ENCODE measurements at places on chromosomes 12 and 14. TPM values are rescaled to one million over a fixed set of nuclear protein-coding genes. Genes with fewer than 3 reads are reported as not detected.

GRCh38 chr12:53381731-53382630 is 2.0 kb downstream of the SP1 start:
- peak overlapping the region; percentile 80 for H3K4me3 ChIP-seq
- H3K36me3 ChIP-seq: peaks cover 8% of the 10 kb centered on the region
- H3K27ac ChIP-seq: peak overlapping the region; percentile 94
- peaks cover 39% of the 10 kb centered on the region for H3K4me1 ChIP-seq
- no peaks in the 10 kb centered on the region for H3K27me3 ChIP-seq

DNA sequence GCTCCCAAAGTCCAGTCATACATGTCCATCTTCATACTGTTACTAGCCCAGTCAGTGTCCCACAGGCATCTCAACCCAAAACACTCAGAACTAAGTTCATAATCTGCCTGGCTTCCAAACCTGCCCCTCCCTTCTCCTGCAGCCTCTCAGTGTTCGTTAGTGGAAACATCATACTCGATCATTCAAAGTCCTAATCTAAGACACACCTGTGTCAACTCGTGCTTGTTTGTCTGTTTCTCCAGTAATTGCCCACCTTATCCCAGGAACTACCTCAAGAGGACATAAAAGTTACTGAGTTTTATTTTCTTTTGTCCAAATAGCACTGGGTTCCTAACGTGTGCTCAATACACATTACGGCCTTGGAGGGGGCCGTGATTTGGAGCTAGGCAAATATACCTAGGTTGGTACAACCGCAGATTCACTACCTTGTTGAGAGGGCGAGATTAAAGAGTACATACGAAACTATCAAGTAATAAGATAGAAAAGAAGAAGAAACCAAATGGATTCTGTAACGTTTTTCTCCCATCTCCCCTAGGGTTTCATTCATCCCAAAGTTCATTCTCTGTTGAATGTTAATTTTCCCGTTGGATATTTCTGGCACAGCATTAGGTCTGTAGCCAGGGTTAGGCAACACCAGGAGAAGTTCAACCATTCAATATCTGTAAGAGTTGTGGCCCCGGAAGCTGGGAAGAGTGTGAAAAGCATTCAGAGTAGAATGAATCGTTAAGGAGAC is 3.2 kb downstream of the RNASE8 start:
- H3K4me3 ChIP-seq: no peak overlapping the region
- DNase-seq: no peak
- no peak overlapping the region for H3K27ac ChIP-seq
- no peaks in the 10 kb centered on the region for H3K27me3 ChIP-seq
- no peaks in the 10 kb centered on the region for H3K36me3 ChIP-seq
- H3K4me1 ChIP-seq: peaks cover 28% of the 10 kb centered on the region

- H3K4me1 ChIP-seq: no peaks in the 10 kb centered on the region
- H3K27ac ChIP-seq: no peak overlapping the region
- H3K4me3 ChIP-seq: no peak overlapping the region
- no peak for DNase-seq
- H3K36me3 ChIP-seq: no peaks in the 10 kb centered on the region
These were observed 82.2 kb downstream of the PPP2R5C start for GRCh38 chr14:101843665-101844064.

- H3K4me1 ChIP-seq: peaks cover 62% of the 10 kb centered on the region
- H3K27me3 ChIP-seq: no peaks in the 10 kb centered on the region
- H3K4me3 ChIP-seq: no peak overlapping the region
- peak overlapping the region; percentile 93 for H3K27ac ChIP-seq
These were observed 204.4 kb downstream of the TMX1 start for GRCh38 chr14:51444353-51445000.

GRCh38 chr12:67482751-67483661 is 165.5 kb upstream of the DYRK2 start:
- H3K27me3 ChIP-seq: no peaks in the 10 kb centered on the region
- H3K4me1 ChIP-seq: peaks cover 12% of the 10 kb centered on the region
- H3K36me3 ChIP-seq: no peaks in the 10 kb centered on the region
- no peak overlapping the region for H3K27ac ChIP-seq
- DNase-seq: peak; percentile 59

DNA sequence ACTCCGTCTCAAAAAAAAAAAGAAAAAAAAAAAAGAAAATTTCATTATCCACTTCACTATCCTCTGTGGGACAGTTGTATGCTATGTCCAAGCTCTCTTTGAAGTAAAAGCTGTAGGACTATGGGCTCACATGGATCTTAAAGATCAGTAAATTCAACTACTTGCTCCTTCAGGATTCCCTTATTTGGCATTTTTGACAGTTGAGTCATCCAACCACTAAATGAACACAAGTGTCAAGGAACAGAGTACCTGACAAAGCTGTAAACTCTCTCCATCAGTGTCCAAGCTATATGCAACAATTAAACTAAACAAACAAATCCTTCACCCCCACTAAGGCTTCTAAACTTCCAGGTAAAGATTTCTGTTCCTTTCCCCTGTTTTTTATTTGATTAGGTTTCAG is 177.0 kb downstream of the CEP128 start:
- no peak for DNase-seq
- H3K27ac ChIP-seq: no peak overlapping the region
- peaks cover 7% of the 10 kb centered on the region for H3K4me1 ChIP-seq
- no peaks in the 10 kb centered on the region for H3K36me3 ChIP-seq
- no peaks in the 10 kb centered on the region for H3K27me3 ChIP-seq
- H3K4me3 ChIP-seq: no peak overlapping the region

DNA sequence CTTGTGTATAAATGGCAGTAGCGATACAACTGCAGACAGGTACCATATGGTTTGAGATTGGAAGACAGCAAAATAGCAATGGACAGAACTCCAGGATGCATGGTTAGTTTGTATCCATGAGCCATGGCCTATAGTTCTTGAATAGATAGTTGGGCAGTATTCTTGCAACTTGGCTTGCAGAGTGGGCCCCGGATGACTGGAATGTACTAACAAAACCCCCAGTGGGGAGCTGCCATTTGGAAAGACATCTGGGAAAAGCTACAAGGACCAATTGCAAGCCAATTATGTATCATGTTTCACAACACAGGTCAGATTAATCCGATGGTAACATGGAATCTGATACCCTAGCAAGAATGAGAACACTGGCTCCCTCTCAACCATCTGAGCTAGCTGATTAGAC is 279.6 kb downstream of the RERGL start:
- no peak overlapping the region for H3K27ac ChIP-seq
- no peak for DNase-seq
- H3K4me1 ChIP-seq: no peaks in the 10 kb centered on the region
- no peaks in the 10 kb centered on the region for H3K36me3 ChIP-seq
- no peak overlapping the region for H3K4me3 ChIP-seq

DNA sequence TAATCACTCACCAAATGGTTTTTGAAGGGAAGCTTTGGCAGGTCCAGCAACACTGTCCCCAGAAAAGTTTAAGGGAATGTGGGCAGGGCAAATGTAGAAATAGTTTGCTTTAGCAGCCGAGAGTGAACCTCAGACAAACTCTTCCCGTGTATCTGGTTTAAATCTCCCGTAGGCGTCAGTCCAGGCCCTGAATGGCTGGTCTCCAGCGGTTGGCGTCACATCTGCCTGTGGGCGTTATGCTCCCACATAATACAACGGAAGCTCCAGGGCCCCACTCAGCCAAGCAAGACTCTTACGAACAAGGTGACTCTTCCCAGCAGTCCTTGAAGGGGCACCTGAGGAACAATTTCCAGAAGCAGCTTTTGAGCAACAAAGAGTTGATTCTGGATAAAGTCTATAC is 942 bp downstream of the ZC2HC1C start:
- H3K4me1 ChIP-seq: peaks cover 18% of the 10 kb centered on the region
- H3K27me3 ChIP-seq: no peaks in the 10 kb centered on the region

- no peak overlapping the region for H3K27ac ChIP-seq
- H3K4me1 ChIP-seq: peaks cover 26% of the 10 kb centered on the region
- no peak for DNase-seq
- H3K36me3 ChIP-seq: peaks cover 5% of the 10 kb centered on the region
- H3K4me3 ChIP-seq: no peak overlapping the region
These were observed 13.0 kb downstream of the ERG28 start for GRCh38 chr14:75647640-75648039.

- no peak overlapping the region for H3K4me3 ChIP-seq
- H3K27me3 ChIP-seq: no peaks in the 10 kb centered on the region
- no peaks in the 10 kb centered on the region for H3K36me3 ChIP-seq
- no peaks in the 10 kb centered on the region for H3K4me1 ChIP-seq
These were observed 28.2 kb downstream of the ANO2 start for GRCh38 chr12:5916785-5917290.

The CLEC4C gene
- total RNA-seq: not detected

DNA sequence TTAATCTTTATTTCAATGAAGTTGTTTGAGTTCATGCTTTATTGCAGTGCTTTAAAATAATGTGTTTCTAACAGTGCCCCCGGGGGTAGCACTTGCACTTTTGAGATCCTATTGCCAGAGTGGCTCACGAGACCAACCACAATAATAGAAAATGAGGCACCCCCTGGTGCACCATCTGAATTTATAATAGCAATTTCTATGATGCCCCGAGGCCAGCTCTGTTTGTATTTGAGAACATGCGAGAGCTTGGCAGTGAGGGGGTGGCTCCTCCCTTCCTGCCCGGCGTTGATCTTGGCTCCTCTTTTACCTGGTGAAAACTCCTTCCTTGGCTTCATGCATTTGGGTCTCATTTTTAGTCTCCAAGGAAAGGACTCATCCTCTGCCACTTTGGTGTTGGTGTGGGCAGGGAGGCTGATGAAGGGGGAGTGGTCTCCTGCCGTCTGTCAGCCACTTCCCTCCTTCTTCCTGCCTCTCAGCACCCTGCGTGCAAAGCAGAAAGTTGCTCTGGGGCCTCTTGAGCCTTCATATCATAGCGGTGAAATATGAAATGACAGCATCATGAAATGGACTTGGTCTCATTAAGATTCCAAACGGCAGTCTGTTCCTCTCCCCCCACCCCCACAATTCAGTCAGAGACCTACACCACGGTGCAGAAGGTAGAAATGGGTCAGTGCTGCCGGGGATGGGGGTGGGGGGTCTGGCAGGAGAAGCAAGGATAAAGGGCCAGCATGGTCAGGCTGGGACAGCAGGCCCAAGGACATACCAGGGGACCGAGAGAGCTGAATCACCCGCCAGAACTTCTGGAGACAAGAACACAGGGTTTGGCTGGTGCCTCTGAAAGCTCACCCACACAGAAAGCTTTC is 17.7 kb upstream of the NRXN3 start:
- DNase-seq: no peak
- no peaks in the 10 kb centered on the region for H3K27me3 ChIP-seq
- no peaks in the 10 kb centered on the region for H3K36me3 ChIP-seq
- H3K27ac ChIP-seq: no peak overlapping the region

GRCh38 chr12:123258593-123258992 is 13.1 kb downstream of the CDK2AP1 start:
- H3K27me3 ChIP-seq: no peaks in the 10 kb centered on the region
- DNase-seq: no peak
- no peak overlapping the region for H3K4me3 ChIP-seq
- H3K4me1 ChIP-seq: no peaks in the 10 kb centered on the region

The ARMH4 gene
- 3.3 TPM for total RNA-seq

DNA sequence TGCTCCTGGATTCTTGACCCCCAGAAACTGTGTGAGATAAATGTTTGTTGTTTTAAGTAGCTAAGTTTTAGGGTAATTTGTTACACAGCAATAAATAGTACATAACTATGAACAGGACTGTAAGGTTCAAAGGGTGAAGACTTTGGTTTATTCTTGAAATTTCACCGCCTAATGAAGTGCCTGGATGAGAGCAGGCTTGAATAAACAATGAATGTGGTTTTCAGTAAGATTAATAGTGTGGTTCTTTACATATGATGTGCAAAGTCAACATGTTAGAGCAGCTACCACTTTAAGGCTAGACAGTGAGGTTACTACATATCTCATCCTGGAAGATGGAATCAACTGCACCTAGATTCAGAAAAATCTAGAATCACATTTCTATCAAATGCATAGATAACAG is 145.2 kb upstream of the BTG1 start:
- H3K27ac ChIP-seq: peak overlapping the region; percentile 55
- peaks cover 38% of the 10 kb centered on the region for H3K4me1 ChIP-seq
- H3K36me3 ChIP-seq: no peaks in the 10 kb centered on the region
- no peaks in the 10 kb centered on the region for H3K27me3 ChIP-seq

Data from GM23248 (cell line).